ENCODE measurements at places on chromosomes 1 and 21. TPM values are rescaled to one million over a fixed set of nuclear protein-coding genes. Genes with fewer than 3 reads are reported as not detected.

DNA sequence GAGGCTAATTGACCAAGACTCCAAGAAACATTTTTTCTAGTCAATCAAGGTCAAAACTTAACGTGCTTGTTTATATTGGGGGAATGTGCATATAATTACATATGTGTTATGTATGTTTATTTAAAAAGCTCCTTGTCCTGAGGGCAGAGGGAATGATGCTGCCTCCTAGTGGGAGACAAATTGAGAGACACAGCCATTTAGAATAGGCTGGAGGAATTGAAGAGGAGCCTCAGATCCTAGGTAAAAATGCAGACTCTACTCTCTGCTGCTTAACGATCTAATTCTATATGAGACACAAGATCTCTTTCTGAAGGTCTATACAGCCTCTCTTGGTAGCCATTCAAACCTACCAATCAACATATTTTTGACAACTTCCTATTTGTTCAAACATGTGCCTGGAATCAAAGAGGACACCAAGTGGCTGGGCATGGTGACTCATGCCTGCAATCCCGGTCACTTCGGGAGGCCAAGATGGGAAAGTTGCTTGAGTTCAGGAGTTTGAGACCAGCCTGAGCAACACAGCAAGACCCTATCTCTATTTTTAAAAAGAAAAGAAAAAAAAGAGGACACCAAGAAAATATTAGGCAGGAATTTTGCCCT, 136.6 kb upstream of the ZNF648 start:
- DNase-seq = no peak

GRCh38 chr1:151098126-151098525, 27.6 kb downstream of the GABPB2 start:
- no peak for DNase-seq

GRCh38 chr1:179474713-179475112, 101.0 kb downstream of the NPHS2 start:
- no peak for DNase-seq

- DNase-seq = no peak
Measured at GRCh38 chr21:15255763-15256162, 191.0 kb upstream of the NRIP1 start.

DNA sequence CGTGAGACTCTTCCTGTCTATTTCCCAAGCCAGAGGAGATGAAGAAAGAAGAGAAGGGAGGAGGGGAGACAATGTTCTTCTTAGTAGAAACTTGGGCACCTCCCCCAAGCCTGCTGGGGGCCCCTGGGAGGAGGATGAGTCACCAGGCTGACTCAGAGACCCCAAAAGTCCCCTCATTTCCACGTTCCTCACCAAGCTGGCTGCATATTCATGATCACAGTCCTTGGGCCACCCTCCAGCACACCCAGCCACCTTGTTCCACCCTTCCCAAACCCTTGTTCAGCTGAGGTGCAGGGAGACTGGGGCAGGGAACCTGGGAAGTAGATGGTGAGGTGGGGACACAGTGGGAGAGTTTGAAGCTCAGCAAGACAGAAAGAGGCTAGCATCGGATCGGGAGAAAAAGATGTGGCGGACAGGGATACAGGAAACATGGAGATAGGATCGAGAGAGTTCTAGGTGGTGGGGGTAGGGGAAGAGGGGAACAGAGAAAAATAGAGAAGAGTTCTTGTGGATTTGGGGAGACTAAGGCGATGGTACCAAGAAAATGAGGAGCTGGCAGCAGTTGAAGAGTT, 712 bp downstream of the RAB13 start:
- DNase-seq = no peak

DNA sequence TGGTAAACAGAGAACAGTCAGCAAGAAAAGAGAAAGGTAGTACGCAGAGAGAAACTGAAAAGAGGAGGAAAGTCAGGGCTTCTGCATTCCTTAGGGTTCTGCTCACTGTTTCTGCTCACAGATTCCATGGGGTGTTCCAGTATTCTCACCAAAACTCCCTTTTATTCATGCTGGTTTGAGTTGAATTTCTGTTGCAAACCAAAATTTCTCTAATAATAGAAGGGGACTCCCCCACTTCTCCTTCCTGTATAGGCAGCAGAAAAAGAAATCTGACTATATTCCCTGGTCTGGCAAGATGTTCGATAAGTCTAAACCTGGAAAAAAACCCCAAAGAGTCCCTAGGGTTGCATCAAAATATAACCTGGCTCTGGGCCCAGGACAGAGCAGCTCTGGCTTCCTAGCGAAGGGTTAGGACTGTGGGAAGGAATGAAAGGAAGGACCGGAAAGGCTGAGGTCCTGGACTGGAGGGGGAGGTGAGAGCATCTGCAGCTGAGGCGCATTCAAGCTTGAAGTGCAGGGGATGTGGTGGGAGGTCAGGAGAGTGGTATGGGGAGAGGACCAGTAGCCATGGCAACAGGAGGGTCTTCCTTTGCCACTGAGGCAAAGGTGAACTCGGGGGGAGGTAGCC, 18.8 kb upstream of the RGS16 start:
- no peak for DNase-seq

GRCh38 chr1:151972542-151973248, 21.0 kb downstream of the S100A10 start:
- DNase-seq = no peak

- no peak for DNase-seq
Measured at GRCh38 chr1:232074265-232074664, 447.7 kb downstream of the DISC1 start.

DNA sequence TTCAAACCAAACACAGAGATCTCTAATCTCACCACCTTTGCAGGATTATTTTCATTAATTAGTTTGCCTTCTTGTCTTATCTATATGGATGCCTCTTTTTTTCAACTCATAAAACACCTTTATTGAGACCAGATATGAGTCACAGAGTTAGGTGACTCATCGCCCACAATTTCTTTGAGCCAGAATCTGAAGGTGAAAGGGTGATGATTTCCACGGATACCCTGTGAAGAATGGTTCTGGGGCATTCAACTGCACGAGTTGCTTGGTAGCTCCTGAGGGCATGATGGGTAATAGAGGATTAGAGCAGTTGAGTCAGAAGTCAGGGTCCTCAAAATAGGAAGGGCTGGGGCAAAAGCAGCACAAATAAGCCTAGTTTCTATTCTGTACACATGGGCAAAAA, 128.2 kb downstream of the TBX19 start:
- no peak for DNase-seq

Gene NDC1
- total RNA-seq = 45.6 TPM

Gene CLDN14
- not detected for total RNA-seq

Gene PADI2
- 0.16 TPM for total RNA-seq

Gene CA6
- not detected for total RNA-seq

Gene CD53
- not detected for total RNA-seq
